ENCODE measurements at places on chromosomes 13 and 19. TPM values are rescaled to one million over a fixed set of nuclear protein-coding genes. Genes with fewer than 3 reads are reported as not detected.

DNA sequence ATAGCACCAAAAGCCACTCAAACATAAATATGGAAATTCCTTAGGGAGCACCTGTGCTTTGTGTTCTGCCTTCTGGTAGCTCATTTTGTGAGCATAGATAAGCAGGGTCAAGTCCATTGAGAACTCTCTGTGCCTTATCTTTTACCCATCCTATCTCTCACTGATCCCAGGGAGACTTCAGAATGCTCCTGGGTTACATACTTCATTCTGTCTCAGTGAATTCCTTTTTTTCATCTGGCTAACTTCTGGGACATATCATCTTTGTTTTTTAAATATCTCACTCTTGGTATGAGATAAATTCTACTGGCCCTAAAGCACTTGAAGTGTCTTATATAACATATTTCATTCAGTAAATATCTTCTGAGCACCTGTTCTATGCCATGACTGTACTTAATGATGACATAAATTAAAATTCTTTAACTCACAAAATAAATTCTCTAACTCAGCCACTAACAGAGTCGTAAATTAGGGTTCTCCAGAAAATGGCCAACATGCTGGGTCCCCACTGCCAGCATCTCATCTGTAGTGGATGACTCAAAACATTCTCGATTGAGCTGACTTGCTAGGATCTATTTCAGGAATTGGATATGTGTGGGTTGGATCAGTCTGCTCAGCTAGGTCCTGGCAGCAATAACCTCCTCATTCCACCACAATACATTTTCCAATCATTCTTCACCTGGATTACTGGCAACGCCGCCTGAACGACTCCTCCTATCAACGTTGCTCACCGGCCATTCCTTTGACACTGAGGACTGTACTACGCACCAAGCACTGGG is 170.2 kb downstream of the FOXO1 start:
- no peak for DNase-seq

DNA sequence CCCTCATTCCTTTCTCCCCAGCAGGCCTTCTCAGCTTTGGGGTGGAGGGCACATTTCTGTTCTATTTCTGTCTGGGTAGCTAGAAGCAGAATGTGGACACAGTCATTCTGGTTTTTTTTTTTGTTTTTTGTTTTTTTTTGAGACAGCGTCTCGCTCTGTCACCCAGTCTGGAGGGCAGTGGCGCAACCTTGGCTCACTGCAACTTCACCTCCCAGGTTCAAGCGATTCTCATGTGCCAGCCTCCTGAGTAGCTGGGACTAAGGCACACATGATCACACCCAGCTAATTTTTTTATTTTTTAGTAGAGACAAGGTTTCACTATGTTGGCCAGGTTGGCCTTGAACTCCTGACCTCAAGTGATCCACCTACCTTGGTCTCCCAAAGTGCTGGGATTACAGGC is 20.3 kb downstream of the CLPTM1 start:
- DNase-seq: no peak

- no peak for DNase-seq
These were observed 4.8 kb downstream of the TPT1 start for GRCh38 chr13:45336025-45336800.

DNA sequence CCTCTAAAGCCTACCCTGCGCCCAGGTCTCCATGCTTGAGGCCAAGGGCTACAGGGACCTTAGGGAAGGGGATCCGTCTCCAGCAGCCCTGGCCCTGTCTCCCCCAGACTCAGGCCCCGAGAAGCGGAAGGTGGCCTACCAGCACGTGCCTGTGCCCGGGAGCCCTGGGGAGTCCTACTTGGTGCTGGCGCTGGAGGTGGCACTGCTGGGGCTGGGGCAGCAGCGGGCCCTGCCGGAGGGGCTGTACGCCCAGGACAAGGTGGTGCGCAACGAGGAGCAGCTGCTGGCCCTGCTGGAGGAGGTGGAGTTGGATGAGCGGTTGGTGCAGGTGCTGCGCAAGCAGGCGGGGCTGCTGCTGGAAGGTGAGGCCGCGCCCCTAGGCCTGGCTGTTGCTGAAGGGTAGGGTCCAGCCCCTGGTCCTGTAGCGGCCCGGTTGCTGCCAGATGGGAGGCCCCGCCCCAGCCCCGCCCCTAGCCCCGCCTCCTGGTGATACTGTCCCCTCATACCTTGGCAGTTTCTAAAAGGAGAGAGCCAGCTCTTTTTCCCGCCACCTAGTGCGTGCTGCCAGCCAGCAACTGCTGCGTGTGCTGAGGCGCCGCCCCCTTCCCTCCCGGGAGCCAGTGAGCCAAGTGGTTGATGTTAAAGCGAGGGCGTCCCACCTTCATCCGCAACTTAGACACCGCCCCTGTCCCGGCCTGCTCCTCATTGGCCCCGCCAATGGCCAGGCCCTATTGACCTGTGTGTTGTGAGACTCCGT is 22.6 kb downstream of the ZSWIM4 start:
- DNase-seq: no peak

DNA sequence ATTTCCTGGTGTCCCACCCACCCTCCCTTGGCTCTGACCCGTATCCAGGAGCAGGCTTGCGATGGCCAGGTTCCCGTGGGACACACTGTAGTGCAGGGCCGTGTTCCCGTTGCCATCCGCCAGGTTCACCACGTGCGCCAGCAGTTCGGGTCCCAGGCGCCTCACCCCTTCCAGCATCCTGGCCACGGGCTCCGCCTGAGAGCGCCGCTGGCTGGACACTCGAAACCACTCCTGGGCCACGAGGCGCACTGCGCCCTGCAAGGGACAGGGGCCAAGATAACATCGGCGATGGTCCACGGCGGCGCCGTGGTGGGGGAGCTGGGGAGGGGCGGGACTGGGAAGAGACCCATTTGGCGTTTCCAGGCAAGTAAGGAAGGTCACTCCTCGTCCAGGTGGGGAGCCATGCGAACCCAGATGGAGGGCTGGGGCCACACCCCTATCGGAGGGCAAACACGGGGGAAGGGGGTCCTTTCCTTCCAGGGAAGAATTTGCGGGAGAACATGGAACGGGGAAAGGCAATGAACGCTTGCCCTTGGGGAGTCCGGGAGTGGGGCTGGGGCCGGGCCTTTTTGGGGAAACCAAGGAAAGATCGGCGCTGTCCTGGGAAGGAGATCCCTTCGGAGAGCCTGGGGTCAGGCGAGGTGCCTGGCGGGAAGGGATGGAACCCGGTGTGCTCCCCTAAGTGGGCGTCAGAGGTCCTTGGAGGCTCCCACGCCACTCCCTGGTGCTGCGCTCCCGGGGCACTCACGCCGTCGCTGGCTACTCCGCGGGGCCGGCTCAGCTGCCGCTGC is 9.9 kb downstream of the KANK3 start:
- no peak for DNase-seq

- no peak for DNase-seq
These were observed 7.7 kb downstream of the A1BG start for GRCh38 chr19:58345558-58345957.

DNA sequence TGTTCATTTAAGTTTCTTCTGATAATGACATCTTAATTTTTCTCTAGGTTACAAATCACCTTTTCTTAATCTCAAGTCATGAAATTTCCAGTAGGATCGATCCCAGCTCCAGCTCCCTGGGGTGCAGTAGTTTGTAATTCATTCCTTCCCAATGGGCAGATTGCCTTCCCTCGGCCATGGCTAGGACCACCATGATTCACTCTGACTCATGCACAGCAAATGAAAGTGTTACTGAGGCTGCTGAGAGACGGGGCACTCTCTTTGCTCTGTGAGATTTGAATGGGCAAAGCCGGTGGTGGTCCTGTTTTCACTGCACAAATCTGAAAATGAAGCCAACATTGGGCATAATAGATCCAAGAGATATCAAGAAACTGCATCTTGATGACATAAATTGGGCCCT is 202.8 kb upstream of the IRS2 start:
- DNase-seq: peak; percentile 41

DNA sequence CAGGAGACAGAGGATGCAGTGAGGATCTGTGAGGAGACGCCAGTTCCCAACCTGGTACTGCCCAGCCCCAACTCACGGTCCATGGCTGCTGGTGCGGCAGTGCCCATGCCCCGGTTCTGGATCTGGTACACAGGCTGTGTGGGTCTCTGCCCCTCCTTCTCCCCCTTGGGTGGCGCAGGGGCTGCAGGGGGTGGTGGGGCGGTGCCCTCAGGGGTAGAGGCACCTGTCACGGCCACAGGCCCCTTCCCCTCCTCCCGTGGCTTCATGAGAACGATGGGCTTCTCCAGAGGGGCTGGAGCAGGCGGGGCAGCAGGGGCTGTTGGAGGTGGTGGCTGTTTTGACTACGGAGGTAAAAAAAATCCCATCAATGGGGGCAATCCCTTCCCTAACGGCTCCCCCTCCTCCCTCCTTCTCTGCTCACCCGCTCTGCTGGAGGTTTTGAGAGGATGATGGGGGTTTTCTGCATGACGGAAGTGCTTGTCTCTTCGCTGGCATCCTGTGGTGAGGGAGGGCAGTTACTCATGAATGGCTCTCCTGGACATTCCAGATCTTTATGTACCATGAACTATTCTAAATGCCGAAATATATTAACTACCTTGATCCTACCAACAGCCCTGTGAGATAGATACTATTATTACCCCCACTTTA is 7.1 kb downstream of the SMG9 start:
- no peak for DNase-seq

GRCh38 chr13:106373989-106374572 is 161.4 kb downstream of the EFNB2 start:
- DNase-seq: no peak

DNA sequence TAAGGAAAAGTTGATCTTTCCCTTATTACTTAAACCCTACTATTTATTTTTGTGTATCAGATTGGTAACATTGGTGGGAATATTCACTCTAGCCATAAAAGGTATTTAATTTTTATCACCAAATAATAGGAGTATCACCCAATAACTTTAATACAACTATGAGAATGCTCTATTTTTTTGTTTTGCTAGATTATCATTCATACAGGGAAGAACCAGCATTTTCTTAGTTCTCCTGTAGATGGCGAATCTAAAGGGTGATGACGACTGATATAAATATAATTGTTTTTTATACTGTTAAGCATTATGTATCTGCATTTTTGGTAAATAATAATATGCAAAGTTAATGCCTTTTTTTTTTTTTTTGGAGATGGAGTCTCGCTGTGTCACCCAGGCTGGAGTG is 7.9 kb upstream of the FRY start:
- no peak for DNase-seq

- no peak for DNase-seq
These were observed 4.7 kb upstream of the IRS2 start for GRCh38 chr13:109790942-109791605.

DNA sequence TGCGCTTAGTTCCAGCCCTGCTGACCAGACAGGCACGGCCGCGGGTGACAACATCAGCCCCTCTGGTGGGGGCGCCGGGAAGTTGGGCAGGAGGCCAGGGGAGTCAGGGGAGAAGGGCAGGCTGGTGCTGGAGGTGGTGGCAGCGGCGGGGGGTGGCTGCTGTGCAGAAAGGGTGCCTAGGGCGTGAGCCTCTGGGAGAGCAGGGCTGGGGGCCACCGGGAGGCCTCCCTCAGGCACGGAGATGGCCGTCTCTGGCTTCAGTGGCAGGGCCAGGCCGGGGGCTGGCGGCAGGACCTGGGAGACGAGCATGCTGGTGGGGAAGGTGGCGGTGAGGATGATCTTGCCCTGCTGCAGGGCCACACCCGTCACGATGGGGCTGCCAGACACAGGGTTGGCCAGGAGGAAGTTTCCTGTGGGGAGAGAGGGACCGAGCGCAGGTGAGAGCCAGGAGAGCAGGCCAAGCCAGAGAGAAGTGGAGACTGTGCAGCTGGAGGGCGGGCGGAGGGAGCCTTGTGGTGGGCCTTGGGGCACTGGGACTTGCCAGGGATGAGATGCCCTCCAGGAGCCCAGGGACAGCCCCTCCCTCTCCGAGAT is 3.3 kb downstream of the SIX5 start:
- no peak for DNase-seq

DNA sequence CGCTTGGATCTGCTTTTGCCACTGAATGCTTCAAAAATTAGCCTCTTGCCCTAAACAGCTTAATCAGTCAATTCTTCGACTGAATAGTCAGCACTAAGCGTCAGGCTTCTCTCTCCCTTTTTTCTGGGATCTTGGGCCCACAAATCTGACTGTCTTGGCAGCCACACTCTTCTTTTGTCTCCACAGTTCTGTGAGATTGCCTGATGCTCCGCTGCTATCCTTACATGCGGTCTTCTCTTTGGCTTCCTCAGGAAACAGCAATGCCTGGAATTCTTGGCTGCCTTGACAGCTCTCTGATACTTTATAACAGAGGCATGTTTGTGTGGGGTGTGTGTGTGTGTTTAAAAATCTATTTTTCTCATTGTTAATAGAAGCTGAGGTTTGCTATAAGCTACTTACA is 32.6 kb downstream of the ERCC5 start:
- DNase-seq: no peak

GRCh38 chr13:33284031-33284430 is 1.5 kb downstream of the STARD13 start:
- DNase-seq: peak; percentile 38

GRCh38 chr13:109273326-109273751 is 513.0 kb downstream of the IRS2 start:
- no peak for DNase-seq

DNA sequence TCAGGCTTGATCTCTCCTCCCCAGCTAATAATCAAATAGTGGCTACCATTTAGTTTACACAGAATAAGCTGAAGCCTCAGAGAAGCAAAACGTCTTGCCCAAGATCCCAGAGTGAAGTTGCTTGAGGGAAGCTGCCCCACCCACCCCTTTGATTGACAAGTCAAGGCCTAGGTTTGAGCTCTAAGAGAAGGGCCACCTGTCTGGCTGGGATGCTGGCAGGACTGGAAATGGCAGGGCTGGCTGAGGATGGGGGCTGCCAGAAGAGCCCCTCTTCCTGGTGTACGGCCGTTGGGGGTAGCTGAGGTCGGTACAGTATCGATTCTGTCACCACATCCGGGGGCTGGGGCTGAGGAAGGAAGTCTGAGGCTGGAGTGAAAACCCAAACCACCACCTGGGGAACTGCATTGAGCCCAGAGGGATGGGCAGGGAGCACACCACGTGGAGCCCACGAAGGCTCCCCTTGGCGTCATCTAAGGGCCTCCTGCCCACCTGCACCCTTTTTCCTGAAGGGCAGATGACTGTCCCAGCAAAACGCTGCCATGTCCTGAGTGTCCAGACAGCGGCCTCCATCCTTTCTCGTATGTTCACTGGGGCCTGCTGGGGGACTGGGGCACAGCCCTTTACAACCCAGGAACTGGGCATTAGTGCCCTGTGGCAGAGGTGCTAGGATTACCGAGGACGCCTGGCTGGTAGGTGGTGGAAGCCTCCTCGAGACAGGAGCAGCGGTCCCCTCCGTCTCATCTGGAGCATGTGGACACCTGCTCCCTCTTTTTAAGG is 1.4 kb upstream of the PRKD2 start:
- DNase-seq: no peak

GRCh38 chr19:7145494-7145893 is 76.0 kb downstream of the ZNF557 start:
- no peak for DNase-seq

GRCh38 chr13:62524061-62524460 is 1108.4 kb upstream of the PCDH20 start:
- DNase-seq: no peak

The NLRP9 gene
- not detected for total RNA-seq

The CD37 gene
- not detected for total RNA-seq

The C1QTNF9 gene
- total RNA-seq: not detected

The PIN1 gene
- total RNA-seq: 142 TPM

The KLK12 gene
- total RNA-seq: not detected

The CYSLTR2 gene
- not detected for total RNA-seq

The ACER1 gene
- not detected for total RNA-seq

The TUBB4A gene
- not detected for total RNA-seq

The ATP5F1D gene
- total RNA-seq: 243 TPM

The ZNF627 gene
- 7.3 TPM for total RNA-seq

The C19orf44 gene
- 2.9 TPM for total RNA-seq

The CYP2F1 gene
- total RNA-seq: not detected

The RDH8 gene
- total RNA-seq: not detected

The C19orf85 gene
- total RNA-seq: not detected

The FIZ1 gene
- total RNA-seq: 12.5 TPM

The GPR12 gene
- not detected for total RNA-seq

The WASF3 gene
- 27.8 TPM for total RNA-seq

Measured in HFFc6 (cell line).